ENCODE measurements at places on chromosomes 7 and 10. TPM values are rescaled to one million over a fixed set of nuclear protein-coding genes. Genes with fewer than 3 reads are reported as not detected.

GRCh38 chr7:29289156-29290021 is 94.8 kb downstream of the CHN2 start:
- DNase-seq, result no peak

- no peak for DNase-seq
Observed at GRCh38 chr7:146864644-146865043, 748.0 kb downstream of the CNTNAP2 start.

DNA sequence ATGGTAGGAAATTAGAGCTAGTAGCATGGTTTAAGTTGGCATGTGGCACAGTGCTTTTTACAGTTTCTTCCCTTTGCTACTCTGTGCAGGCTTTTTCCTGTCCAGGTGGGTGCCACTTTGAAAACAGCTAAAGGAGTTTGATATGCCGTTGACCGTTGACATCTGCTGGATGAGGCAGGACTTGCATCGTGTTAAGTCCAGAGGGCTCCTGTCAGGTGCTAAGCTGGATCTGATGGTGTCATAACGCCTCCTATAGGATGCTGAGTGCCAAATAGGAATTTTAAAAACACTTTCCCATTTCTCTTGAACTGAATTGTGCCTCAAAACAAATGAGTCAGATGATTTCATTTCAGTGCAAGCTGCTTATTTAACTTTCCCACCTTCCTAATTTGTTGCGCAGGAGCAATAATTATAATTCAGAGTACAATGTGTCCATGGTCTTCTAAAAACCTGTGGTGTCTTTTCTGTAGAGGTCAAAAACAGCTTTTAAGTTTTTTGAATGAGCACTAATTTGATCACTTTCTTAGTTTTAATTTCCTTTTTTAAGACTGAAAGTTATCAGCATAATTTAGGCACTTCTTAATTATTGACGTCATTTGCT is 178.3 kb downstream of the CDCA7L start:
- peak; percentile 43 for DNase-seq

DNA sequence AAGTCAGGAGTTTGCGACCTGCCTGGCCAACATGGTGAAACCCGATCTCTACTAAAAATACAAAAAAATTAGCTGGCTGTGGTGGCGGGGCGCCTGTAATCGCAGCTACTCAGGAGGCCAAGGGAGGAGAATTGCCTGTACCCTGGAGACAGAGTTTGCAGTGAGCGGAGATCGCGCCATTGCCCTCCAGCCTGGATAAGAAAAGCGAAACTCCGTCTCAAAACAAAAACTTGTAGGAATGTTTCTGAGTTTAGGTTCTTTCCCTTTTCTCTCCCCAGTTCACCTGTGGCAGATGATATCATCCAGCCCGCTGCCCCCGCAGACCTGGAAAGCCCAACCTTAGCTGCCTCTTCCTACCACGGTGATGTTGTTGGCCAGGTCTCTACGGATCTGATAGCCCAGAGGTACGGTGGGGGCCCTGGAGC is 138.8 kb upstream of the BTBD16 start:
- no peak for DNase-seq

The SUGCT gene
- not detected for total RNA-seq

Data from activated CD4-positive, alpha-beta T cell treated with anti-CD3 and anti-CD28 coated beads, Interleukin-2, amount 10 ng/mL, durations not matched to agents 7 days and 5 days (primary cell).